ENCODE measurements at places on chromosomes 5 and 9.
A peak's percentile ranks its signal among the peaks of the same experiment; 100 is the strongest.

GRCh38 chr5:100828071-100828897 is 74.8 kb downstream of the ST8SIA4 start:
- DNase-seq = no peak

DNA sequence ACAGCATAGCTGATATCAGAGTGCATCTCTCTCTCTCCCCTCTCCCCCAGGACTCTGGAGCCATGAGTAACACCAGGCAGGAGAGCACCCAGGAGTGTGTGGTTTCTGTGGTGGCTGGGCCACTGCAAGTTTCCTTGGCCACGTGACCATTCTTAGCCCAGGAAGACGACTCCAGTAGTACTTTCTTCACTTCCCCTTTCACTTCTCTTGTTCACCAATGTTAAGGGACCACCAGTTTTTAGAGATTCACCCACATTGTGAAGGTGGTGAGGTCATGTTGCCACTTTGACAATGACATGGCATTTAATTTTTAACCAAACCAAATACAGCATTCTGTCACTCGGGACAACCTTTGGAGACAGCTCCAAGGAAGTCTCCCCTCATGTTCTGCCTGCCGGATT is 17.9 kb upstream of the DAPK1 start:
- DNase-seq = no peak

DNA sequence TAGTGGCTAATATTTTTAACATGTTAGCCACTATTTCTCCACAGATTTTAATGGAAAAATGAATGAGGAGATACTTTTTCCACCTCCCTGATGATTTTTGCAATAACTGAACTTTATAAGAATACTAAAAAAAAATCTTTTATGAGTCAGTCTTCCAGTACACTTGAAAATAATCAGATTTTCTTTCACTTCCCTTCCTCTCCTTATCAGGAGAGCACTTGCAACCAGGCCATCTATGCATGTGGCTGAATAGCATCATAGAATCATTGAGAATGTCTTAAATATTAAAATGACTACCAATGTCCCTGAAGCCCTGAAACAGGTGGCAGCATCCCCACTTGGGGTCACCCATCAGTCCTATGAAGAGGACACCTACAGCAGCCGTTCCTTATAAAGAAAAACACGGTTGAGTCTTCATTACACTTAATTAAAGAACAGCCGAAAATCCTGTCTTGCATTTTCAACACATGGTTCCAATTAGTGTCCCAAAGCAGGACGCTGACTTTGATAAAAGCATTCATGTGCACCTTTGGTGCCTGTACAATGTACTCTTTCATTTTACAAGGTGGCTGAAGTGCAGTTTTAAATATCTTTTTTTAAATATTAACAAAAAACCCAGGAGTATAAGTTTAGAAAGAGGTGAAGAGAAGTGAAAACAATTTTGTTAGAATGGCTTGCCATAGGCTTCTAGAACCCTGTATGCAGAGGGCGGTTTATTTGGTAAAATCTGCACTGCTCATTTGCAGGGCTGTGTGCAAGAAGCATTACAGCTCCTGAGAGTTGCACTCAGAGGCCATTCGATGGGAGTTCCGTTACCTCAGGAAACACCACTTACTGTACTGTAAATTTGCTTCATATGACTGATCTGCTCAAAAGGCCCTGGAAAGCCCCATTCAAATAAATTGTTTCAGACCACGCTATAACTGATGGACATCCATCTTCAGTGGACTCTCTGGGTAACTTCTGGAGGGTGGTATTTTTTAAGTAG is 106.9 kb upstream of the VCAN start:
- no peak for DNase-seq

DNA sequence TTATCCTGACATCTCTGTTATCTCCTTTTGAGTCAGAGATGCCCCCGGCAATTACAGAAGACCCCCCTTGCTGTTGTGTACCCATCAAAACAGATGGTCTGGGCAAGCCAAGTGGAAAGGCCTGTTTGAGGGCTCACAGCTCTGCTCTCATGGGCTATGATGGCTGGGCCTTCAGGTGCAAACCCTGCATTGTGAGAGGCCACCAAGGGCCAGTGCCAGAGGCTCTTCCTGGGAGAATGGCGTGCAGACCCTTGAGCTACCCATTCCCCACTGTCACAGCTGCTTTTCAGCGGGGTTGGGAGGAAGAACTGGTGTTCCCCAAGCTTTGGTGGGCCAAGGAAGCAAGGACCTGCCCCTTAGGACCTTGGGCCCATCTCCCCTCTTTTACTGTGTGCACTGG is 174.7 kb upstream of the PPP1R26 start:
- DNase-seq = no peak

GRCh38 chr9:97555164-97555563 is 53.7 kb downstream of the TMOD1 start:
- DNase-seq = no peak

GRCh38 chr9:21331676-21332402 is 3.4 kb downstream of the KLHL9 start:
- no peak for DNase-seq

- no peak for DNase-seq
Measured at GRCh38 chr5:26582350-26583045, 455.9 kb downstream of the CDH9 start.

- DNase-seq = no peak
Measured at GRCh38 chr5:147081311-147081764, 153.5 kb upstream of the STK32A start.

DNA sequence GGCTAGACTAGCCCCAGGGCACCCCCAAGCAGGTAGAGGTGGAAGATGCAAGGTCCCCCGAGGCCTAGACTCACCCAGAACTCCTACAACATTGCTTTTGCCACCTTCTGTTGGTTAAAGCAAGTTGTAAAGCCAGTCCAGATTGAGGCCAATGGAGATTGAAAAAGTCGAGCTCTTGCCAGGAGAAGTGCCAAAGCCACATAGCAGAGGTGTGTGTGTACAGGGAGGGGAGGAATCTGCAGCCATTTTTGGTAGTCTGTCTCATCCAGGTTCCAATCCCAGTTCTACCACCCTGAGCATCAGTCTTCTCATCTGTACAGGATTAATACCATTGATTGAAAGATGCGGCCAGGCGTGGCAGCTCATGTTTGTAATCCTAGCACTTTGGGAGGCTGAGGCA is 12.3 kb upstream of the URM1 start:
- DNase-seq = no peak

DNA sequence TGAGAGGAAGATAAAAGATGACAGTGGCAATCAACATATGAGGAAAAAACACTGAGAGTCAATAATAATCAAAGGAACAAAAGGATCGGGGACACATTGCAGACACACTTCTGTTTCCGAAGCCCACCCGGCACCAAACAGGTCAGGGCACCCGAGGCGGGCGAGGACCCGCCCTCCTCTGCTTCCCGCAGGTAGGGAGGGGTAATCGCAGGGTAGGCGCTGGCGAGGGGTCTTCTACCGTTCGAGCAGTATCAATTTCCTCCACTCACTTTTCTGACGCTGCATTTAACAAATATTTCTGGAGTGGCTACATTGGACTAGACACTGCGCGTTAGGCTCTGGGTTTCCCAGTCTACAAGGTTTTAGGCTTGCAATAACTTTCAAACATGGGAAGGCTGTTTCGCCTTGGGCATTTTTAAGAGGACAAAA is 1.3 kb downstream of the TXN start:
- DNase-seq = no peak

- no peak for DNase-seq
Measured at GRCh38 chr5:149724884-149725283, 5.2 kb upstream of the PPARGC1B start.

DNA sequence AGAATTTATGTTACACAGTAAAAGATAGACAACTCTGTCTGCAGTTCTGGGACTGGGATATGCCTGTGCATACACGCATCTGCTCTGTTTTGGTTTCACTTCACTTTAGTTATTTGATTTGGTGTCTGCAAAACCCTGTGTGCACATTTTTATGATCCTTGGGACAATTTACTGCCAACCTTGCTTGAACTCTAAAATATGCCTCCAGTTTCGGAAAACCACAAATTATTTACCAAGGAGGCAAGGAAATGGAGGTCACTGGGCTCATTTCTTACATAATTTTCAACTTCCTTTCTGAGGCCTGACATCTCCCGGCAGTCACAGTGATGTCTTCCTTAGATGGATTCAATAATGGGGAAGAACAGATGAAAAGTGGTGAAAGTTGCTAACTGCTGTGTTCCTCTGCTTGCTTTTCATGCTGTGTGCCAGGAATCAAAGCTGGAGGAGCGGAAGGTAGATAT is 61.2 kb upstream of the TAF11L2 start:
- DNase-seq = no peak

GRCh38 chr9:111598733-111599091 is 735 bp downstream of the PTGR1 start:
- DNase-seq = no peak

GRCh38 chr5:173969167-173970049 is 19.6 kb upstream of the C5orf47 start:
- peak; percentile 49 for DNase-seq

- DNase-seq = peak; percentile 39
Measured at GRCh38 chr5:140312067-140312790, 9.3 kb upstream of the PFDN1 start.

- no peak for DNase-seq
Measured at GRCh38 chr5:136525597-136525996, 160.3 kb upstream of the TRPC7 start.

- peak; percentile 77 for DNase-seq
Measured at GRCh38 chr9:6758498-6759184, 868 bp downstream of the KDM4C start.

DNA sequence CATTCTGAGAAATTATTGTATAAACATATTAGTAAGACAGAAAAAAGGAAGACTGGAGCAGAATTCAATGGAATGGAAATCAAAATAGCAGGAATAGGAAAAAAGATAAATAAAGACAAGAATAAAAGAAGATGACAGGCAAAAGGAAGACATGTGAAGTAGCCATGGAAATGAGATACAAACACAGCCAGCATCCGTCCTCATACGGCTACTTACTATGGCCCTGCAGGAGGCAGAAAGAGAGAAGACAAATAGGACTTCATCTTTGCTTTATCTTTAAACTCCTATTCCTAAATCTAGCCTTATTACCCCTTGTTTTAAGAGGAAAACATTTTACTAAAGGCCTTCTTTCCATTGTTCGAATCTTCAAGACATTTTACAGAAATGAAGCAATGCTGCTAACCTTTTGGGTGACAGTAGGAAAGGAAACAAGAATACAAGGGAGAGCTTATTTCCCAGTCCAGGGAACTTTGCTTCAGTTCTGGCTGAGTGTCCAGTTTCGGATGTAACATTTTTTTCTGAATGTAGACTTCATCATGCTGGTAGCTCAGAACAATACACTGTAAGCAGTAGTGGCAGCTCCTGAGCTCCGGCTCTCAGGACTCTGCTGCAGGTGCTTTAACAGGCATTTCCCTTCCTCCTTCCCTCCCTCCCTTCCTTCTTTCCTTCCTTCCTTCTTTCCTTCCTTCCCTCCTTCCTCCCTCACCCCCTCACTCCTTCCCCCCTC is 106.4 kb upstream of the SLC12A2 start:
- DNase-seq = no peak

DNA sequence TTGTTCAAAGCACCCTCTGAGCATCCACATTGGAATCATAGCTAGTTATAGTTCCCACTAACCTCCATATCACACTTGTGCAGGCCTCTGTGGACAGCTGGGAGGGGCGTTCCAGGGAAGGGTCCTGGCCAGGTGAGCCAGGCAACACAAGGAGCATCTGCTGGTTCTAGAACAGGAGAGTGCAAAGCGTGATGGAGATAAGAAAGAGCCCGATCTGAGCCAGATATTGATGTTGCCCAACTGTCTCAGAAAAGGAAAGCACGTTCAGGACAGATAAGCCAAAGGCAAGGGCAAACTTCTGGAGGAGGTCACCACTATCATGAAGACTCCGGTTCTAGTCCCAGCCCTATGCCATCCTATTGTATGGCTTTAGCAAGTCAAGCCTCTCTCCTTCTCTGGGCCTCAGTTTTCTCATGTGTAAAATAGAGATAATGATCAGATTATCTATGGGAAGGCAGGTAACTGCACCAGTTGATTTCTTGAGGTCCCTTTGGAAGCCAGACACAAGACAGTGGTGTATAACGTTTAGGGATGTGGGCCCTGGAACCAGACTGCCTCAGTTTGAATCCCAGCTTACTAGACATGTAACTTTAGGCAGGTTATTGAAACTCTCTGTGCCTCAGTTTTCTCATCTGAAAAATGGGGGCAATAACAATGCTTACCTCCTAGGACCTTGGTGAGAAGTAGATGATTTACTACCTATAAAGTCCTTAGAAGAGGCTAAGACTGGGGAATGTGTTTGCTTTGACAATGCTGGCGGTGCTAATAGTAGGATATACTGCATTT is 19.8 kb downstream of the GABBR2 start:
- DNase-seq = no peak

GRCh38 chr9:72444435-72444834 is 77.0 kb upstream of the TMC1 start:
- no peak for DNase-seq

DNA sequence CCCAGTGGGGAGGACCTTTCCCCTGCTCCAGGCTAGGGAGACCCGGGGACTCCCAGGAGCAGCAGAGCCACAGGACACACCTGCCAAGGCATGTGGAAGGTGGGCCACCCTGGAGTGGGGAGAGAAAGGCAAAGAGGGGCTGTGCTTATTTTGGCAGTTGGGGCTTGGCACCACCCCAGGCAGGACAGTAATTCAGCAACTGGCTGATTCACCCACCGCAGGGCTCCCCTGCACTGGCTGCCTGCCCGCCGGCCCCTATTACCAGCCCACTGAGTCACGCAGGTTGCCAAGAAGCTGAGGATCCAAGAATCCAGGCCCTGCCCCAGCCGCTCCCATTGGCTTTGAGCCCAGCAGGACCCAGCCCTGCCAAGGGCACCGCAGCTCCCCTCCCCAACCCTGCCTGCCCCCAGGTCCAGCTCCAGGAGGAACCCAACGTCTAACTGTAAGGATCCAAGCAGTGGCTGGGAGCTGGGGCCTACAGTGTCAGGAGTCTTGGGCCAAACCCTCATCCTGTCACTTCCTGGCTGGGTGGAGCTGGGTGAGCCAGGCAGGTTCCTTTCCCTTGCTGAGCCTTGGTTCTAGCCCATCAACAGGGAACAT is 14.2 kb upstream of the RALGDS start:
- DNase-seq = peak; percentile 90

GRCh38 chr5:2459251-2459650 is 292.2 kb downstream of the IRX2 start:
- DNase-seq = no peak

GRCh38 chr5:15774632-15775031 is 274.7 kb downstream of the FBXL7 start:
- DNase-seq = no peak

GRCh38 chr5:65624571-65625555 is at the start of the genes SHLD3 and TRAPPC13:
Gene SHLD3, plus strand, starts transcription at chr5:65625027. Its CDS starts 4,561 bp downstream, at chr5:65629588.
Gene TRAPPC13, plus strand, starts transcription at chr5:65625027. Its CDS starts 34 bp downstream, at chr5:65625061.
- DNase-seq = peak; percentile 90

GRCh38 chr9:114738581-114739316 is 56.8 kb upstream of the TEX48 start:
- DNase-seq = peak; percentile 74

- no peak for DNase-seq
Measured at GRCh38 chr9:129463994-129464393, 156.9 kb downstream of the C9orf50 start.

DNA sequence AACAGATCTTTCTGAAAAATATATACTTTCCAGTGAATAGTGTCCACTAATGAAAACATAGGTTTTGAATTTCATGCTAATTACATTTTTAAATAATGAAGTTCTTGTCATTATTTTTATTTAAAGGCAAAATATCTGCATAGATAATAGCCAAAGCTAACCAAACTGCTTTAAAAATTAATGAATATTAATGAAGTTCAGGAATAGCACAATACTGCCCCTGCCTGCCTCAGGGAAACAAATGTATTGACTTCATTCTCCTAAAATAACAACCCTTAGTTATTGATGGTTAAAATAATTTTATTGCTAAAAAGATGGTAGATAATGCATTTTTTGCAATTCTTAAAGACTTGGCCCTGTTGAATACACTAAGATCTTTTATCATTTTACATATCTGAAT is 103.6 kb upstream of the SSBP2 start:
- peak; percentile 18 for DNase-seq

Measured in SW480 (cell line).